ENCODE measurements at places on chromosomes 4 and X.

GRCh38 chr4:73139991-73140390 lies 70.5 kb upstream of the COX18 start:
- no peak for DNase-seq

GRCh38 chr4:59553063-59553720 lies 1646.9 kb upstream of the ADGRL3 start:
- no peak for DNase-seq

- DNase-seq = no peak
Observed at GRCh38 chr4:52032005-52032404, 6.1 kb downstream of the SGCB start.

DNA sequence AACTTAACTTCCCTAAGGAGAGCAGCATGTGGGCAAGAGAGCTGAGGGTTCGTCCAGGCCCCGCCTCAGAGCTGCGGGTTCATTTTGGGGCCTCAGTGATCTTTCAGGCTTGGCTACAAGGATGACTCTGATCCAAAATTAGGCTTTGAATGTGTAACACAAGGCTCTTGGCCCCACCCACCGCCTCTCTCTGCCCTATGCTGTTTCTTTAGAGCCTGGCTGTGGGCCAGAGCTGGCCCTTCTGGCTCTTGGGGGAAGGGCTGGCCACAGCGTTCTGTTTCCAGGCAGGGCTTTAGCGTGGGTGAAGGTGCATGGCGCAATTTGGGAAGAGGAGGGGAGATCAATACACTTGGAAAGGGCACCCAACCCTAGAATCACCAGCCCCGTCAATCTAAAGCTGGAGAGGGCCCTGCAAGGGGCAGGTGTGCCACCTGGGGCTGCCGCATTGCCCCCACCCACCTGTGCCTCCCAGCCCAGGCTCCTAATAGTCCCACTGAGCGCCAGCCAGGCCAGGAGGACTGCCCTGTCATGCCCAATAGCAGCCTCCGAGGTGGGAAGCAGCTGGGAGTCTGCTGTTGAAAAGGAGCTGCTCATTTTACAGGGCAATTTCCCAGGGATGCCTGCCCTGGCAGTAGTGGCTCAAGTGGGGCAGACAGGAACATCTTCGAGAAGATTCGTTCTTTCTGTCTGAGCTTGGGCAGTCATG lies 84.5 kb upstream of the MAML3 start:
- DNase-seq = no peak

DNA sequence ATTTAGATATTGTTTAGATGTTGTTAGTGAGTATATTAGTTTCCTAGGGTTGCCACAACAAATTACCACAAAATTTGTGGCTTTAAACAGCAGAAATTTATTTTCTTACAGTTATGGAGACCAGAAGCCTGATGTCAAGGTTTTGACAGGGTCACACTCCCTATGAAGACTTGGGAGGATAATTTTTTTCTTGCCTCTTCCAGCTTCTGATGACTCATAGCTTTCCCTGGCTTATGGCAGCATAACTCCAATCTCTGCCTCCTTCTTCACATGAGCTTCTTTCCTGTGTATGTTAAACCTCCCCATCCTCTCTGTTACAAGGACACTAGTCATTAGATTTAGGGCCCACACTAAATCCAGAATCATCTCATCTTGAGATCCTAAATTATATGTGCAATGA lies 20.9 kb upstream of the RAB40A start:
- DNase-seq = no peak

- DNase-seq = no peak
Observed at GRCh38 chr4:1356181-1356998, 9.4 kb downstream of the UVSSA start.

GRCh38 chr4:70930530-70931256 lies 28.5 kb downstream of the MOB1B start:
- no peak for DNase-seq

- no peak for DNase-seq
Observed at GRCh38 chr4:5435823-5436222, 272.5 kb downstream of the EVC2 start.

DNA sequence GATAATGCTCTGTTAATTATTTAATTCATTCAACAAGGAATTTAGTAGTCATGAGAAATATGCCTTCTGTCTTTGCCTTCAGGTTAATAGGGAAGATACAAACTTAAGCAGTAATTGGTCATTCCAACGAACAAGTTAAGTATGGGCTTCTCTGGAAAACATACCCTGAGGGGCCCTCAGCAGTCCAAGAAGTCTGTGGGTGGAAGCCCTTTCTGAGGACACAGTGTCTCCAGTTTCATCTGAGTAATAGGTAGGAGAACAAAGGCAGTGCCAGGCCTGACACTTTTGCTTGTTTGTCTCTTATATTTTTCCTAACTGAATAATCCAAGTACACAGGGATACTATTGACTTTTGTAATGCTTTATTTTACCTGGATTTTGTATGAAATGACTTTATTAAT lies 262.5 kb downstream of the FBXW7 start:
- DNase-seq = no peak
